OCI-M1 (cell line): ENCODE measurements at places on chromosomes 12 and 14.

- DNase-seq = no peak
These were observed 567.4 kb downstream of the MED13L start for GRCh38 chr12:115710104-115710564.

GRCh38 chr12:112381406-112381882 is 787 bp downstream of the HECTD4 start:
- peak; percentile 57 for DNase-seq

DNA sequence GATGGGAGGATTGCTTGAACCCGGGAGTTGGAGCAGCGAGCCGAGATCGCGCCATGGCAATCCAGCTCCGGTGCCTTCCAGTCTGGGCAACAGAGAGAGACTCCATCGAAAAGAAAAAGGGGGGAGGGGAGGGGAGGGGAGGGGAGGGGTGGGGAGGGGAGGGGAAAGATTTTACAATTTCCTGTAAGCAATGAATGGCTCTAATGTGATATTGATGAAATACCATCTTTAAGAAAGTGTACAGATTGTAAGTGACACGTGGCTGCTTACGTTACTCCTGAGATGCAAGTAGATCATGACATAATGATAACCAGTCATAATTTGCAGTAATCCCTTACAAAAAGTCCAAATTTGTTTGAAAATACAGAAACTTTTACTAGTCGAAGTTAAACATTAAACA is 1.4 kb downstream of the SLC25A21 start:
- DNase-seq = peak; percentile 26

- DNase-seq = no peak
These were observed 273.1 kb upstream of the RTL1 start for GRCh38 chr14:101176535-101177205.

DNA sequence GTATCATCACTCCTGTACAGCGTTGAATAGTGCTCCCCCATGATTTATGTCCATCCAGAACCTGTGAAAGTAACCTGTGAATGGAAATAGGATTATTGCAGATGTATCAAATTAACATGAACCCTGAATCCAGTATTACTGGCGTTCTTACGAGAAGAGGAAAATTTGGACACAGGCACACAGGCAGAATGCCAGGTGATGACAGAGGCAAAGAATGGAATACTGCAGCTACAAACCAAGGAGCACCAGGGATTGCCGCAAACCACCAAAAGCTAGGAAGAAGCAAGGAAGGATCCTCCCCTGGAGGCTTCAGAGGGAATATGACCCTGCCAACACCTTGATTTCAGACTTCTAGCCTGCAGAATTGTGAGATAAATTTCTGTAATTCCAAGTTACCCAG is 113.5 kb upstream of the EGLN3 start:
- DNase-seq = no peak

GRCh38 chr14:75372260-75372659 is 55.6 kb upstream of the JDP2 start:
- DNase-seq = no peak

GRCh38 chr14:99230208-99231151 is 41.5 kb downstream of the BCL11B start:
- no peak for DNase-seq

- no peak for DNase-seq
These were observed 33.2 kb upstream of the LHX5 start for GRCh38 chr12:113504917-113505316.

GRCh38 chr12:503111-503761 is 43.5 kb downstream of the B4GALNT3 start:
- no peak for DNase-seq

DNA sequence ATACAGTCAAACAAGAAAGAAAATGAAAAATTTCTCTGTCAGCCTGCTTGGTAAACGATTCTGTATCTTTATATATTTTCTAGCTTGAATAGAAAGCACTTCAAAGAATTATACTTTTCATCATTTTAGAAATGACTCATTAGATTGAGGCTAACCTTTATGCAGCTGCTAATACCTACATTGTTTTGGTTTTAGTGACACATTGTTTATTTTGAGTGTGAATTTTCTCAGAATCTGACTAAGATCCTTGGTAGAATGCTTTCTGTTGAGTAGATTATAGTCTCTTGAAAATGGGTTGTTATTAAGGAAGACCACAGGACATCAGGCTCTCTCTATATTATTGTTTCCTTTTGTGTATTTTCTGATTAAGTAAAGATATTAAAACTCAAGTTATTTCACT is at the start of gene PMCH:
TSS of gene PMCH (minus strand) at position 45 of the 400 bp plus-strand sequence. CDS start 63 bp downstream, outside the sequence.
- DNase-seq = no peak

DNA sequence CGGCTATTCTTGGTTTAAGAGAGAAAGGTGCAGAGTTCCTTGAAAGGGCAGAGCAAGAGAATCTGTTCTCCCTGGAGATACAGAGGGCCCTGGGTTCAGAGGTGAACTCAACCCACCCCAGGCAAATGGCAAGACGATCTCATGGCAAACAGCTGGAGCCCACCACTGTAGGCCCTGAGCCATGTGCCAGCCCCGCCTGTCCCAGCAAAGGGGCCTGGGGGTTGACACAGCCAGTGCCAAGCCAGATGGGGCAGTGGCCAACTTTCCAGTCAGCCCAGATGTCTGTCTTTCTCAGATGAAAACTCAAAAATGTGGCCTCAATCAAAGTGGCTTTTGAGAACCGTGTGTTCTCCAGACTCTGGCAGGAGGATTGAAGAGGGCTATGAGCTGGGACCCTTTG is 51.8 kb downstream of the ISCA2 start:
- no peak for DNase-seq

DNA sequence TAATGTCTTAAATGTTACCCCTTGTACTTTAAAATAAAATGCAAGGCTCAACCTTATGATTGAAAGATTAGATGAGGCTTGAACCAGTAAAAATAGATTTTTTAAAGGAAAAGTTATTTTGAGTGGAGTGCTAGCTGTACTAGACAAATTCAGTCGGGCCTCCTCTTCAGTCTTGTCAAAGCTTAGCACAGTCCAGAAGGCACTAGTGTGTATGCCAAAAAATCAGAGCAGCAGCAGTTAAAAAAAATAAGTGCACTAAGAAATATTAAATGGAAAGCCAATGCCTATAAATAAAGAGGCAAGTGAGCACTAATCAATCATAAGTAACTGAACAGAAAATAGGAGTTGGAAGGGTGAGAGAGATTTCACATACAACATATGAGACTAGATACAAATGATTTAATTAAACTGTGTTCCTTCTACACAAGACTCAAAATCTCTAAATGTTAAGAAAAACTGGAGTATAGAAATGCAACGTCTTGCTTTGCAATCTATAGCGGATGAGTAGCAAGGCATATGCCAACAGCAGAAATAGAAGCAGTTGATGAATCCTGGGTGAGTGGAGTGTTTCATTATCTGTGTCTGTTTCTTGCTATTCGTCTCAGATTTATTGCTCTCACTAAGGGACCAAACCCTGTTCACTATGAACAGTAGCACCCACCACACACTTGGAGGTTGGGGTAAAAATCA is 172.1 kb downstream of the ETNK1 start:
- DNase-seq = no peak

- no peak for DNase-seq
These were observed 50.1 kb downstream of the GOLGA5 start for GRCh38 chr14:92844204-92844603.
